ENCODE measurements at places on chromosomes 1 and 21. TPM values are rescaled to one million over a fixed set of nuclear protein-coding genes. Genes with fewer than 3 reads are reported as not detected.

MEX3A gene
- total RNA-seq, result 42.4 TPM

SPATA17 gene
- total RNA-seq, result 4.7 TPM

- no peak for DNase-seq
These were observed 1.3 kb downstream of the AIRE start for GRCh38 chr21:44286716-44287632.

DNA sequence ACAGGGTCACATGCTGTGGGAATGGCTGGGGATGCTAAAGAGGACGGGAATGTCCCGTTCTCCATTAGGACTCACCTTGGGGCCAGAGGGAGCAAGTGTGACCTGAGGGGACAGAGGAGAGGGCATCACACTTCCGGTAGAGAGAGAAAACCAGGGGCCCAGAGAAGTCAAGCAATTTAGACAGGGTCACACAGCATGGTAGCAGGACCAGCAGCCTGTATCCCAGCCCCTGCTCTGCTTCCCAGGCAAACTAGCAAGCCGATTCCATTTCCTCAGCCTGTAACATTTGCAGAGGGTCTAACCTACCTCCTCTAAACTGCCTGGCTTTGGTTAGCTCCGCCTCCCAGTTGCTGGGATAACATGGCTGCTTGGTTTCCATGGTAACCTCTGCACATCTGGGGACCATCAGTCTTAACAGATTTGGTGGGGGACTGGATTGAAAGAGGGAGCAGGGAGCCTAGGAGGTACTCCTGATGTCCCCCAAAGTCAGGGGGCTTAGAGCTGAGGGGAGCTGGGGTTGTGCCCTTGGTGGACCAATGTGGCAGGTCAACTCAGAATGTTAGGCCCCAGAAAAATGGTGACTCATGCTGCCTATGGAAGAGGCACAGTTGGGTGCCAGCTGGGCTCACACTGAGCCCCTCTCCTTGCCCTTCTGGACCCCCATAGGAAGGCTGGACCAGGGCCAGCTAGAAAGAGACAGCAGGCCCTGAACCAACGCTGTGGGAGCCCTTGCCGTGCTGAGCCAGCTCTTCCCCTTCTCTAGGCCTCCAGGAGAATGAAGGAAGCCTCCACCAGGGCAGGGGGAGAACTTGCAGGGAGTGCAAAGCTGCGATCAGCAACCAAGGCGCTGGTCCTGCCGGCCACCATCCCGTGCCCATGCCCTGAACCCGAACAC is 9.5 kb downstream of the COL16A1 start:
- no peak for DNase-seq

DNA sequence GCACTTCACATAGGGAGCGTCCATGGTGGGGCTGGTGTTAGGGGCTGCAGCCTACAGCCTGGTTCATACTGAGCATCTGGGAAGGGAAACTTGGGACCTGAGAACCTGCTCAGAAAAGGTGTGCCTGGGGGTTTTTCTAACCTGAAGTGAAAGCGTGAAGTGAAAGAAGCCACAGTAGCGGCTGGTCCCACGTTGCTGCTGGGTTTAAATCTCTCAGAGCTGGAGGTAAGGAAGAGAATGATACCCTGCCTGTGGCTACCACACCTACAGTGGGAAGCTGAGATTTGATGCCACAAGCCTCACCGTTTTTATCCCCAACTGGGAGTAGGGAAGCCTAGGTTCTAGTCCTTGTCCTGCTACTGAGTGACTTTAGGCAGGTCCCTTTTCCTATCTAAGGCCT is 21.0 kb upstream of the FUCA1 start:
- DNase-seq, result no peak

GRCh38 chr1:41322101-41322661 is 39.1 kb upstream of the FOXO6 start:
- DNase-seq, result no peak

- DNase-seq, result no peak
These were observed 16.5 kb downstream of the TNFRSF1B start for GRCh38 chr1:12183095-12183794.

- no peak for DNase-seq
These were observed 89.0 kb upstream of the BCAR3 start for GRCh38 chr1:93770640-93771039.

- DNase-seq, result no peak
These were observed 12.2 kb downstream of the ENO1 start for GRCh38 chr1:8866173-8866791.

DNA sequence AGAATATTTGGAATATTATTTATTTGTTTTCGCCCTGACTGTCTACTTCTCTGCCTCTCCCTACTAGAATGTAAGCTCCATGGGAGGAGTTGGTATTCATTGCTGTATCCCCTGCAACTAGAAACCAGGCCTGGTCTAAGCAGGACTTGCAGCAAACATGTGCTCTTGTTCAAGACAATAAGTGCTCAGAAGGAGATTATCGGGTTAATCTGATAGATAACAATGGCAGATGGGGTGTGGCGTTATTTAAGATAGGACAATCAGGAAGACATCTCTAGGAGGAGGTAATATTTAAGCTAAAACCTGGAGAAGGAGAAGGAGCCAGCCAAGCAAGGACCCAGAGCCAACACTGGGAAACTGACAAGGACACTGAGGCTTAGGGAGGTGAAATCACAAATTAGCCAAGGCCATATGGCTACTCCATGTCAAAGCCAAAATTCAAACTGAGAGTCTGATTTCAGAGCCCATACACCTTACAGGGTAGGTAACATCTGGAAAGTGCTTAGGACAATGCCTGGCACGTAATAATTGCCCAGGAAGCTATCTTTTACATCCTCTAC is 41.5 kb downstream of the STYXL2 start:
- DNase-seq, result no peak

Measured in occipital lobe (tissue), 3 donors.